ENCODE measurements at places on chromosomes 5 and 9.

- peaks cover 68% of the 10 kb centered on the region for H3K4me1 ChIP-seq
- no peak overlapping the region for H3K4me3 ChIP-seq
- H3K36me3 ChIP-seq, result no peaks in the 10 kb centered on the region
- no peak for DNase-seq
- H3K27ac ChIP-seq, result peak overlapping the region; percentile 13
- H3K27me3 ChIP-seq, result no peaks in the 10 kb centered on the region
These were observed 3.1 kb upstream of the FAM120AOS start for GRCh38 chr9:93456504-93456903.

DNA sequence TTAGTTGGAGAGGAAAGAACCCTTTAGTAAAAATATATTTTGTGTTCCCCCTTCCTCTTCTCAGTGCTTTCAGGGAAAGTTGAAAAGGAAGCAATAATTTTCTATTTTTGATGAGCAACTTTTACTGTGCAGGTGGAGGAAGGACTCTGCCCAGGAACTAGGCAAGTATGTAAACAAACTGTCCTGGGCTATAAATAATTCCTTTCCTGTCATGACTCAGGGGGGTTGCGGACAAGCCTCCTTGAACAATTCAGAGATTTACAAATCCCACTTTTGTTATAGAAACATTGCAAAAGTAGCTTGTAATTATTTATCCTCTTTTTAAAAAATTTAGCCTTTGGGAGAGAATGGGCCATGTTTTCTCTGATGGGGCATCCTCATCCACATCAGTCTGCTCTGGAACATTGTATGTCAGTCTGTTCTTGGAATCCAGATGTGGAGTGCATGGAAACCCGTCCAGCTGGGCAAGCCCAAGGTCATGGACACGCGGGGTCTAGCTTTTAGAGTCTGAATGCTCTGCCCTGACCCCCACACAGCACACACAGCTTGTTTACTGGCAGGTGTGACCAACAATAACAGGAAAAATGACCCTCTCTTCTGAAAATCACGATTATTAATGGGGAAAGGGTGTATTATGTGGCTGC, 127.6 kb downstream of the GADD45G start:
- no peaks in the 10 kb centered on the region for H3K27me3 ChIP-seq
- H3K27ac ChIP-seq, result no peak overlapping the region
- peaks cover 22% of the 10 kb centered on the region for H3K4me1 ChIP-seq
- no peak overlapping the region for H3K4me3 ChIP-seq

DNA sequence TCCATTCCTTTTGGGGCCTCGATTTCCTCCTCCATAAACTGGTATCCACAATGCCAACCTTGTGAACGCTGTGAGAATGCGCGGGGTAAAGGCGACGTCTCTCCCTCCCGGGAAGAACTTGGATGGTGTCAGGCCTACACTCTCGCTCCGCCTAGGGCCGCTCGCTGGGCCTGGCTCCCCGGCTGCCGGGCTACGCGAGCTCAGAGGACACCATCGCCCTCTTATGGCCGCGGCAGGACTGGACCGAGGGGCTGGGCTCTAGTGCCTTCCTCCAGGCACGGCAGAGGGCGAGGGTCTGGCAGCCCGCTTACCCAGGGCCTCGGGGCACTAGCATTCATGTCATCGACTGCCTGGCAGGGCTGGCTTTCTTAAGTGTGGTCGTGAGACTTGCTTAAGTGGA, 1.3 kb upstream of the EXOSC2 start:
- peak; percentile 66 for DNase-seq
- H3K27me3 ChIP-seq, result no peaks in the 10 kb centered on the region
- peaks cover 1% of the 10 kb centered on the region for H3K36me3 ChIP-seq
- no peak overlapping the region for H3K4me3 ChIP-seq

- peaks cover 10% of the 10 kb centered on the region for H3K4me1 ChIP-seq
- no peak overlapping the region for H3K27ac ChIP-seq
- no peaks in the 10 kb centered on the region for H3K27me3 ChIP-seq
- no peak overlapping the region for H3K4me3 ChIP-seq
- H3K36me3 ChIP-seq, result no peaks in the 10 kb centered on the region
These were observed 170.2 kb upstream of the NR3C1 start for GRCh38 chr5:143573568-143574170.

- H3K4me1 ChIP-seq, result peaks cover 50% of the 10 kb centered on the region
- no peak overlapping the region for H3K4me3 ChIP-seq
- H3K27ac ChIP-seq, result no peak overlapping the region
- no peaks in the 10 kb centered on the region for H3K27me3 ChIP-seq
- no peak for DNase-seq
- H3K36me3 ChIP-seq, result no peaks in the 10 kb centered on the region
These were observed 76.3 kb downstream of the AOPEP start for GRCh38 chr9:94802793-94803192.
